ENCODE measurements at places on chromosomes 3 and 15. TPM values are rescaled to one million over a fixed set of nuclear protein-coding genes. Genes with fewer than 3 reads are reported as not detected.

GRCh38 chr3:140007911-140008869 lies 73.2 kb downstream of the CLSTN2 start:
- DNase-seq, result no peak

- DNase-seq, result peak; percentile 75
Measured at GRCh38 chr3:172181932-172182586, 142.7 kb downstream of the FNDC3B start.

- DNase-seq, result no peak
Measured at GRCh38 chr3:195319060-195319459, 48.1 kb upstream of the XXYLT1 start.

The WDR73 gene
- total RNA-seq, result 34.8 TPM

GRCh38 chr15:81516461-81516860 lies 142.4 kb upstream of the TMC3 start:
- DNase-seq, result no peak
